ENCODE measurements at places on chromosomes 16 and 17. TPM values are rescaled to one million over a fixed set of nuclear protein-coding genes. Genes with fewer than 3 reads are reported as not detected.

The OTOP2 gene
- total RNA-seq, result not detected

The MPV17L gene
- 7.0 TPM for total RNA-seq

The ASPSCR1 gene
- total RNA-seq, result 27.5 TPM

The IRX5 gene
- 36.8 TPM for total RNA-seq

The CACNA1H gene
- total RNA-seq, result 2.5 TPM

The LASP1 gene
- total RNA-seq, result 29.4 TPM

The IRX3 gene
- total RNA-seq, result 94.4 TPM

The C17orf100 gene
- total RNA-seq, result 0.69 TPM

The ATXN7L3 gene
- total RNA-seq, result 28.7 TPM

The PSMC5 gene
- 115 TPM for total RNA-seq

The VASN gene
- 5.5 TPM for total RNA-seq

The RRAD gene
- 135 TPM for total RNA-seq

The TNFSF13 gene
- total RNA-seq, result 6.3 TPM

The RAMP2 gene
- total RNA-seq, result 37.7 TPM

The UMOD gene
- total RNA-seq, result not detected

The NUPR1 gene
- total RNA-seq, result 33.1 TPM

The TP53TG3 gene
- total RNA-seq, result not detected

The PLA2G10 gene
- total RNA-seq, result not detected

The NAE1 gene
- 28.4 TPM for total RNA-seq
